ENCODE measurements at places on chromosomes 11 and 22. TPM values are rescaled to one million over a fixed set of nuclear protein-coding genes. Genes with fewer than 3 reads are reported as not detected.
A peak's percentile ranks its signal among the peaks of the same experiment; 100 is the strongest.

FCHSD2 gene
- polyA plus RNA-seq = 30.3 TPM

NXPE4 gene
- not detected for polyA plus RNA-seq

LAYN gene
- 302 TPM for polyA plus RNA-seq

IGHMBP2 gene
- 13.1 TPM for polyA plus RNA-seq

OR8A1 gene
- not detected for polyA plus RNA-seq

CD6 gene
- not detected for polyA plus RNA-seq

USP28 gene
- 22.6 TPM for polyA plus RNA-seq

- DNase-seq = no peak
Observed at GRCh38 chr11:59416613-59417012, 9.6 kb downstream of the OR5A2 start.

GRCh38 chr22:36385491-36386350 lies 2.0 kb downstream of the MYH9 start:
- DNase-seq = no peak

DNA sequence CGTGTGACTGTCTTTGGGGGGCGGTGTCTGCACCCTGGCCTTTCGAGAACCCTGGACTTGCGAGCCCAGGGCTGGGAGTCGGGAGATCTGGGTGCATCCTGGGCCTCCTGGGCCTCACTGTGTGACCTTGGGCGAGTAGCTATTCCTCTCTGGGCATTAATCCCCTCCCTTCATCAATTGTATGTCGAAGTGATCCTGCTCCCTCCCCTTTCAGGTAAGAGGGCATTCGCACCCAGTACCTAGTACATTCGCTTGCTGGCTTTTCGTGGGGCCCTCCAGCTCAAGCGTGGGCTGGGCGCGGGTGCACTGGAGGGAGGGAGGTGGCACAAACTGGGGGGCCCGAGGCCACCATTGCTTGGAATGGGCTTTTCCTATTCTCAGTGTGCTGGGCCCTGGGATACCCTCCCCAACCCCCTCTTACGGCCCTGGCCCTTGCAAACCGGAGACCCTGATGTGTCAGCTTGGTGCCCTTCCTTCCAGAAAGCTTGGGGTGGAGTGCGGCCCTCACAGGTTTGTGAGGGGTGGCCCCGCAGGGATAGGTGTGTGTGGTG lies 530 bp downstream of the USP35 start:
- no peak for DNase-seq

DNA sequence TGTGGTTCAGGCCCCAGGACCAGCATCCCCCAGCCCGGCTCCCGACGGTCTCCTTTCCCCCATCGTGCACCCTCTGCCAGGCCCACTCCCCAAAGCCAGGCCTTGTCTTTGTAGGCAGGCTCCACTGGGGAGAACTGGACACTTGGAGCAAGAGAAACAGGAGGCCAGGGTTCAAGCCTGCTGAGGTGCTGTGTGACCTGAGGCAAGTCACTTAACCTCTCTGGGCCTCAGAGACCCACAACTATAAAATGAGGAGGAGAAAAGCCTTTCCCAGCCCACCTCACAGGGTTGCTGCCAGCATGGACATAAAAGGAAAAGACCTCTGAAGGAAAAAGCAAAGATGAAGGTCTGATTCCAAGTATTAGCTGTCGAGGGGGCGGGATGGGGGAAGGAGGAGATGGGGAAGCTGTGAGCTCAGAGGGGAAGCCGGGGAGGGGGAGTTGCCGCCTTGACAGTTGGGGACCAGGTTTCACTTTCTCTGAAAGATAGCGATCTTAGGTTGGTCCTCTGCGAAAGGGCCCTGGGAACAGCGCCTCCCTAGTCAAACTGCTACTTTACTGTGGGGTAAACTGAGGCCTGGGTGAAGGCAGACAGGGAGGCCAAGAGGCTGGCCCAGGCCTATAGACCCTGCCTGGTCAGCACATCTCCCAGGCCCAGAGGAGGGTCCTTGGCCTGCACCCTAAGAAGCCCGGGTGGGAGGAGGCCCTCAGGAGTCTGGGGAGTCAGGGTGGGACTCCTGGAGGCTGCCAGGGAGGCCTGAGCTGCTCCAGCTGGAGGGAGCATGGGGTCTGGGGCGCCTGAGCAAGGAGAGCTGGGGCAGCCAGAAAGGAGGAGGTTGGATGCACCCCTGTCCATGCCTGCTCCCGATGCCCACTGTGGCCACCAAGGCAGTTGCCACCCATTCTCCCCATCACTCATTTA lies 991 bp upstream of the OSM start:
- DNase-seq = no peak

GRCh38 chr11:109641549-109641948 lies 219.6 kb downstream of the C11orf87 start:
- no peak for DNase-seq

DNA sequence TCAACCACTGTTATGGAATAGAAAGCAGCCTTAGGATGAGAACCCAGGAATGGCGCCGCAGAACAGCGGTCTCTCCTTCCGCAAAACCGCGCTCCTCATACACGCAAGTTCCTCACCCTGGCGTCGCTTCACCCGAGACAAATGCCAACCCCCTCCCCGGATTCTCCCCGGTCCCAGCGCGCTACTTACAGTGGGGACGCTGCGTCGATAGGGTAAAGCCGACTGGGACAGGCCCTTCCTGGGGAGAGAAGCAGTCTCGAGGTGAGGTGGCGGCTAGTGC lies 287 bp downstream of the RPS13 start:
- DNase-seq = no peak

- peak; percentile 74 for DNase-seq
Observed at GRCh38 chr22:46007848-46008261, 30.9 kb upstream of the WNT7B start.

DNA sequence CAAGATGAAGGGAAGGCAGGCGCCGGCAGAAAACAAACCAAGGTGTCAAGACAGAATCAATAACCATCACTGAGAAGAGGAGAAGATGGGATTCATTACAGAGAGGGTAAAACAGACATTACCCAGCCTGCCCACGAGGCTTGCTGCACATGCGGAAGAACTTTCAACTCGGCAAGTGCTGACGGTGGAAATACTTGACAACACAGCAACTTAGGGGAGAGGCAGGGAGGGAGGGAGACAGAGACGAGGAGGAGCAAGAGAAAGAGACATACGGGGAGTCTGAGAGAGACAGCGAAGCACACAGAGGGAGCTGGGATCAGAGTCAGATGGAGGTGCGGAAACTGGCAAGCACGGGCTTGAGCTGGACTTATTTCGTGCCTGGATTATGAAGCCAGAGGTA lies 129.3 kb upstream of the NECTIN1 start:
- no peak for DNase-seq

- DNase-seq = no peak
Observed at GRCh38 chr22:18021431-18021830, 2.9 kb downstream of the MICAL3 start.

- no peak for DNase-seq
Observed at GRCh38 chr11:129694966-129695365, 120.7 kb upstream of the TMEM45B start.

- no peak for DNase-seq
Observed at GRCh38 chr11:38721586-38722315, 2123.7 kb upstream of the RAG2 start.

GRCh38 chr11:15817001-15817400 lies 539.3 kb downstream of the SOX6 start:
- no peak for DNase-seq

GRCh38 chr11:118929501-118930093 lies 3.9 kb upstream of the BCL9L start:
- no peak for DNase-seq

GRCh38 chr11:44780940-44781631 lies 54.3 kb downstream of the TSPAN18 start:
- no peak for DNase-seq

DNA sequence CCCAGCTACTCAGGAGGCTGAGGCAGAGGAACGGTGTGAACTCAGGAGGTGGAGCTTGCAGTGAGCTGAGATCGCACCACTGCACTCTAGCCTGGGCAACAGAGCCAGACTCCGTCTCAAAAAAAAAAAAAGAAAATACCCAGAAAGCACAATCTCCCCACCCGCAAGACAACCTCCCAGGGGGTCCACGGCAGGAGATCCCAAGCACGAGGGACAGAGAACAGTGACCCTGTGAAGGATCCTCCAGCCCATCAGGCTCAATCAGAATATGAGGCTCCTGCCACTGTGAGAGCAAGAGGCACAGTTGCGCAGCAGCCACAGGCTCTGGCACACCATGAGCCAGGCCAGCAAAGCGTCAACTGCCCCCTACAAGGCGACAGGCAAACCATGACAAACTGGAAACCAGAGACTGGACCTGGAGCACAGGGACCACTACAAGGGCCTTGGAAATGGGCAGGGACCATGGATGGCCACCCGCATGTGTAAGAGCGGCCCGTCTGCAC lies 164.8 kb upstream of the GRK3 start:
- no peak for DNase-seq

DNA sequence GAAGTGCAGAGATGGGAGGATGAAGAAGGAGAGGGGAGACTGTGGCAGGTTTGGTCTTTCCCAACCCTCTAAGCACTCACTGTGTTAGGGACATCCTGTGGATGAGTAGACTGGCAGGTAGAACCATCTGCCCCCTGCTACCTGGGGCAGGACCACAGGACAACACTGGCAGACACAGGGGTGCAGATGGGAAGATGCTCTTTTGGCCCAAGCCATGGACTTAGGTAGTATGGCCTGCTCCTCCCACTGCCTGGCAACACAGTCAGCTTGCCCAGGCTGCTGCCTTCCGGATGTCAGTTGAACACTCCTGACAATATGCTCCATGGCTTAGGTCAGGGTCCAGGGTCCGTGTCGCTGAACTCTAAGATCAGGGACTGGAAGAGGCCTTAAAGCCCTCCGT lies 140.7 kb upstream of the NAV2 start:
- DNase-seq = no peak
